ENCODE measurements at places on chromosomes 6 and 20.
A peak's percentile ranks its signal among the peaks of the same experiment; 100 is the strongest.

DNA sequence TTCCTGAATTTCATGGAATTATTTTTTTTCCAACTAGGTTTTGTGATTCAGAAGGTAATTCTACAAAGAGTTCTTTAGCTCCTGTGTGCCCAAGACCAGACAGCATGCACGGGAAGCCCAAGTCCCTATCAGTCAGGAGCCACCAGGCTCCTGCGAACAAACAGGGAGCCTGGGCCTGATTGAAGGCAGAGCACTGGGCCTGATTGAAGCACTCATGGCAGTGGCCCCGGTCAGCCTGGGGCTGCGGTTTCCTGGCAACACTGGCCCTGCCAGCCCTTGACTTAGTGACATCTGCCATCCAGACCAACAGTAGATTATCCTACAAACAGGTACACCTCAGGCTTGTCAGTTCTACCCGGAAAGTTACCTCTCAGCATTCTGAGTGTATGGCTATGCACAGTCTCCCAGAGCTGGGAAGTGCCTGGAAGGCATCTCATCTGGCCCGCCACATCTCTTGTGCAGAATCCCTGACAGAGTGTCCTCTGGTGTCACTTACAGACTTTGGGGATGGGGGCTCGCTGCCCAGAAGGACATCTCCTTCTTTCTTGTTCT is 133.8 kb downstream of the VEGFA start:
- no peak for DNase-seq

- DNase-seq, result no peak
These were observed 60.2 kb downstream of the MAFB start for GRCh38 chr20:40628877-40629276.

GRCh38 chr6:5909721-5910120 is 97.0 kb downstream of the NRN1 start:
- DNase-seq, result no peak

DNA sequence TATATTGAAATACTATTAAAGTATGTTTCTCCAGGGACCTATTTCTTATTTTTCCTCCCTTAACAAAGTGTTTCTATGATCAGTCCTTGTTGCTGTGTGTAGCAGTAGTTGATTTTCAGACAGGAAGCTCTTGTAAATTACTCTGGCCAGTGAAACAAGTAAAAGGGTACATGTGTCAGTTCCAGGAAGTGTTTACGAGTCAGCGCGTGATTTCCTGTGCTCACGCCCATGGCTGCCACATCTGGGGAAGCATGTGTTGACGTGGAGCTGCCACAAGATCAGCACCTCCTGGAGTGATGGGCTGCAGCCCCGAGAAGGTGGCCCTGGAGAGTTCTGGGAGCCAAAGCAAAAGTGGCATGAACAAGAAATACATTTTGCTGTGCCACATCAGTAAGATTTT is 38.6 kb upstream of the GGTLC1 start:
- DNase-seq, result peak; percentile 13
